CD4-positive, alpha-beta memory T cell (primary cell): ENCODE measurements at places on chromosomes 13 and 19. TPM values are rescaled to one million over a fixed set of nuclear protein-coding genes. Genes with fewer than 3 reads are reported as not detected.

DNA sequence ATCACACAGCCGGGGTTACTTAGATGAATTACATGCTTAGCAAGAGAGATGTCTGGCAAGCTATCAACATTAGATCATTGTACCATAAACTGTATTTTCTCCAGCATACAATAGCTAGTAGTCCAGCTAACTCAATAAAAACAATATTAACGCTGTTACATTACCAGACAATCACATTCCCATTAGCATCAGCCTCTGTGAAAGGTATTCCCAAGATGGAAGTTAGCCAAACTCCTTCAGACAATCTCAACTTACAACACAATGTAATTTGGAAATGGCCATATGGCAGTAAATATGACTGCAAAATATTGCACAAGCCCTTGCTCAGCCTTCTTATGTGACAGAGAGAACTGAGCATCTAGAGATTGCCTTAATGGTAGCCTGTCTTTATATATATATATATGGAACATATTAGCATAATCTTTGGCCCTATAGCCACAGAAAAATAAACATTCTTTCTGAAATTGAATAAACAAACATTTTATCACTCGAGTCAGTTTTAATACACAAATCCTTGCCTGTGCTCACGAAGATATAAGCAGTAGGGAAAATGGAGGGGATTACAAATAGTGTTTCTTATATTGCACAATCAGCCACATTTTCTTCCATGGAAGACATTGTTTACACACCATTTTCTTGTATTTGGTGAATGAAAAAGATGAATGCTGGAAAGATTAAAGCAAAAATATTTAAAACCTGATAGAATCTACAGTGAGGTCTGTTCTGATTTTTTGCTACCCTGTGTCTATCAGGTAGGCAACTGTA is 1060.5 kb downstream of the DIAPH3 start:
- DNase-seq = no peak
- no peak overlapping the region for H3K27ac ChIP-seq
- no peaks in the 10 kb centered on the region for H3K36me3 ChIP-seq
- no peak overlapping the region for H3K4me3 ChIP-seq

DNA sequence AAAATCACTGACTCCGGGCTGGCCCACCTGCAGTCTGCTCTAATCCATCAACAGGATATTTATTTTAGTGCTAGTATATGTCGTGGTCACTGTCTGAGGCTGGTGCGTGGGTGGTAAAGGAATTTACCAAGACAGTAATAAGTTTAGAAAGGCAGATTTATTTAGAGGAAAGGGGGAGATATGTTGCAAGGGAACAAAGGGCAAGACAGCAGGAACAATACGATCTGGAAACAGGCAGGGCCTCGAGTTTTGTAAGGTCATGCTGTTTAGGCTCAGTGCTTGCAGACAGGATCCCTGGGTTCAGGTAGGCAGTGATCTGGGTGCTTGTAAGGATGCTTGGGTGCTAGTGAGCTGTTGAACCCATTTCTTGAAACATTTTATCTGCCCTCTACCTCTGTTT is 748.2 kb upstream of the SLITRK5 start:
- H3K4me1 ChIP-seq = no peaks in the 10 kb centered on the region
- no peak overlapping the region for H3K27ac ChIP-seq
- no peak for DNase-seq
- H3K36me3 ChIP-seq = no peaks in the 10 kb centered on the region
- no peaks in the 10 kb centered on the region for H3K27me3 ChIP-seq
- H3K4me3 ChIP-seq = no peak overlapping the region

DNA sequence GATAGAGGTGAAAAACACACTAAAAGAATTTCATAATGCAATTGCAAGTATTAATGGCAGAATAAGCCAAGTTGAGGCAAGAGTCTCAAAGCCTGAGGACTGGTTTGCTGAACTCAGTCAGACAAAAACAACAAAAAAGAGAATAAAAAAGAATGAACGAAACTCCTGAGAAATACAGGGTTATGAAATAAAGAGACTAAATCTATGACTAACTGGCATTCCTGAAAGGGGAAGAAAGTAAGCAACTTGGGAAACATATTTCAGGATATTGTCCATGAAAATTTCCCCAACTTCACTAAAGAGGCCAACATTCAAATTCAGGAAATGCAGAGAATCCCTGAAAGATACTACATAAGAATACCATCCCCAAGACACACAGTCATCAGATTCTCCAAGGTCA is 47.8 kb downstream of the UBL3 start:
- no peak overlapping the region for H3K4me3 ChIP-seq
- H3K27me3 ChIP-seq = no peaks in the 10 kb centered on the region
- no peak for DNase-seq
- no peaks in the 10 kb centered on the region for H3K36me3 ChIP-seq
- H3K4me1 ChIP-seq = peaks cover 56% of the 10 kb centered on the region

- no peaks in the 10 kb centered on the region for H3K4me1 ChIP-seq
- H3K27ac ChIP-seq = no peak overlapping the region
- no peaks in the 10 kb centered on the region for H3K36me3 ChIP-seq
Measured at GRCh38 chr13:33640832-33641231, 177.1 kb upstream of the RFC3 start.

- peaks cover 31% of the 10 kb centered on the region for H3K4me1 ChIP-seq
- no peaks in the 10 kb centered on the region for H3K27me3 ChIP-seq
- peak within 1 kb of the TSS; percentile 61 for H3K4me3 ChIP-seq
Measured at GRCh38 chr19:14432791-14433553, at the start of gene PKN1. TSS of gene PKN1 (plus strand) at chr19:14433306. CDS start at chr19:14433522, 216 bp downstream.

DNA sequence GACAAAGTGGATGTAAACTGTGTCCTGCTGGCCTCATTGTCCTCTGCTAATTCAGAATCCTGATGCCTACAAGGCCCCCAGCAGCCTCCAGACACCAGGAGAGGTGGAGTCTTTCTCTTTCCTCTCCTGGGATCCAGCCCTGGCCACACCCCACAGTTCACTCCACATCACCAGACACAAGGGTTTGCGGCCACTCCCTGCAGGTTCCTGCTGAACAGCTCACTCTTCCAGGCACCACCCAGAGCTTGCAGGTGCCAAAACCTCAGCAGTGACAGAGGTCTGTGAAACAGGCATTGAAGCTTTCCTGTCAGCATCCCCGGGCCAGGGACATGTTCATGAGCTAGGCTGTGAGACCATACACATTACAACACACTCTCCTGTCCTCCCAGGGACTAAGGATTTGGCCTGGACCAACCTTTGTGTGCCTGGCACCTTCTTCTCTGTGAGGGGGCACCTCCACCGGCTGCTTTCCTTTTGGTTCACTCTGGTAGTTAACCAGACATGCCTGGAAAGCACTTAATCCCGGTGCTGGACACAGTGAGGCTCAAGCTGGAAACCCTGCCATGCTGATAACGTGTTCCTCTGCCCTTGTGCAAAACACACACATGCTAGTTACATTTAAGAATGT is 11.1 kb upstream of the ATP12A start:
- H3K4me1 ChIP-seq = peaks cover 10% of the 10 kb centered on the region
- H3K27ac ChIP-seq = no peak overlapping the region
- H3K36me3 ChIP-seq = no peaks in the 10 kb centered on the region

DNA sequence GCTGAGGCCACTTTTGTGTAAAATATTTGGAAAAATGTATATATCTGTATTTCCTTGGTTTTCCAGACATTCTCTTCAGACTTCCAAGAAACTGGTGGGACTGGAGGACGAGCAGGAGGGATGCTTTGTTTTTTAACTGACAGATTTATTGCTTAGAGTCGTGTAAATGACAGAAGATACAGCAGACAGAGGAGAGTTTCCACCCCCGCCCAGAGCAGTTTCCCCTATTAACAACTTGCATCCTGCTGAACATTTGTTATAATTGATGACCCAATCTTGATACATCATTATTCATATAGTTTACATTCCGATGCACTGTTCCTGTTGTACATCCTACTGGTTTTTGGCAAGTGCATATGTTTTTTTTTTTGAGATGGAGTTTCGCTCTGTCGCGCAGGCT is 7.1 kb upstream of the DOCK6 start:
- no peaks in the 10 kb centered on the region for H3K4me1 ChIP-seq
- no peaks in the 10 kb centered on the region for H3K36me3 ChIP-seq
- DNase-seq = no peak

WDR87 gene
- total RNA-seq = not detected

SYNE4 gene
- total RNA-seq = 4.8 TPM

SIX5 gene
- 1.7 TPM for total RNA-seq

DNA sequence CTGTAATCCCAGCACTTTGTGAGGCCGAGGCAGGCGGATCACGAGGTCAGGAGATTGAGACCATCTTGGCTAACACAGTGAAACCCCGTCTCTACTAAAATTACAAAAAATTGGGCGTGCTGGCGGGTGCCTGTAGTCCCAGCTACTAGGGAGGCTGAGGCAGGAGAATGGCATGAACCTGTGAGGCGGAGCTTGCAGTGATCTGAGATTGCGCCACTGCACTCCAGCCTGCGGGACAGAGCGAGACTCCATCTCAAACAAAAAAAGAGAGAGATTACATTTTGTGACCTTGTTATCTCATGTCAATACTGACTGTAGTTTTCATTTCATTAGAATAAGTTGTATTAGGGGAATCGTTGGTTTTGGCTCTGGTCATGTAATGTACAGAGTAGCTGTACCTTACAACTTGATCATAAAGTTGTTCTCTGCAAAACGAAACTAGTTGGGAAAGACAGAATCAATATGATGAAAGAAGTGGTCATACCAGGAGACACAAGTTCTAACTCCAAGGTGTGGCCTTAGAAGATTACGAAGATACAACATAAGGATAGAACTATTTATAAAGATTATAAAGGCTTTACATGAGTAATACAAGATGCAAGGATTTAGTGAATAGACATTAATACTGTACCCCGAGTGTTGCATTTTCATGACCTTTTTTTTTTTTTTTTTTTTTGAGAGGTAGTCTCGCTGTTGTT is 15.3 kb downstream of the TMEM38A start:
- H3K36me3 ChIP-seq = no peaks in the 10 kb centered on the region
- no peaks in the 10 kb centered on the region for H3K4me1 ChIP-seq
- H3K27ac ChIP-seq = no peak overlapping the region
- no peak for DNase-seq

DNA sequence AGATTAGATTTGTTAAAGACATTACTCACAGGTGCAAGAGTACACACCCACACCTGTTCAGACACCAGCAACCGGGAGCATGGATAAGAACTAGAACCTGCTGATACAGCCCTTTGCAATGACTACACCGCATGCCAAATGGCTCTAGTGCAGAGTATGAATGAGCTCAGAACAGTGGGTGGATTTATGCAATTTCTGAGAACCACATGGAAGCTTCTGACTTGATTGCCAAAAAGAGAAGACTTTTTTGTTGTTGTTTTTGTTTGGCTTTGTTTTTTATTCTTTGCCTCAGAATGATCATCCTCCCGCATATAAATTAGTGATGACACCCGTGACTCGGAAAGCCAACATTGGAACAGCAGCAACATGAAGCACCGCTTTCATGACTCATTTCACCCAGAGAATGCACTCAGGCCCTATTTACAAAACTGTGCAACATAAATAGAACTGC is 77.4 kb upstream of the LRCH1 start:
- H3K36me3 ChIP-seq = no peaks in the 10 kb centered on the region
- H3K4me1 ChIP-seq = no peaks in the 10 kb centered on the region
- no peak overlapping the region for H3K27ac ChIP-seq
- DNase-seq = no peak
- no peak overlapping the region for H3K4me3 ChIP-seq

DNA sequence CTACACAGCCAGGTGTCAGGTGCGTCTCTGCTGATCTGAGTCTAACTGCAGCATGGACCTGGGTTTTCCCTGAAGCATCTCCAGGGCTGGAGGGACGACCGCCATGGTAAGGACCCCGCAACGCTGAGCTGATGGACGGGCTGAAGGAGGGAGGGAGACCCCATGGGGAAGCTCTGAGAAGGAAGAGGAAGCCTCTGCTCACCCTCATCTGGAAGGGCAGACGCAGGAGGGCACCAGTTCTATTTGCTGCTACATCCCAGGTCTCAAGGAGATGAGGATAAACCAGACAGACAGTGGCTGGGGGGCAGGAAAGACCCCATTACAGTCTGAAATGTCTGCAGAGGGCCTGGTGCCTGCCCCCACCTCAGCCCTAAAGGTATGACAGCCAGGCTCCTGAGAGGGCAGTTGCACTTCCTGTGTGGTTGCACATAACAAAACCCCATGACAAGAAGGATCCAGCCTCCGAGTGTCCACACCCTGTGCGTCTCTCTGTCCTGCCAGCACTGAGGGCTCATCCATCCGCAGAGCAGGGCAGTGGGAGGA is at the start of gene LILRA2:
LILRA2 (plus strand) TSS at position 461 of the 543 bp plus-strand sequence. CDS start 89 bp downstream, outside the sequence.
- no peaks in the 10 kb centered on the region for H3K36me3 ChIP-seq
- H3K27me3 ChIP-seq = peaks cover 3% of the 10 kb centered on the region
- H3K27ac ChIP-seq = no peak within 1 kb of the TSS

DNA sequence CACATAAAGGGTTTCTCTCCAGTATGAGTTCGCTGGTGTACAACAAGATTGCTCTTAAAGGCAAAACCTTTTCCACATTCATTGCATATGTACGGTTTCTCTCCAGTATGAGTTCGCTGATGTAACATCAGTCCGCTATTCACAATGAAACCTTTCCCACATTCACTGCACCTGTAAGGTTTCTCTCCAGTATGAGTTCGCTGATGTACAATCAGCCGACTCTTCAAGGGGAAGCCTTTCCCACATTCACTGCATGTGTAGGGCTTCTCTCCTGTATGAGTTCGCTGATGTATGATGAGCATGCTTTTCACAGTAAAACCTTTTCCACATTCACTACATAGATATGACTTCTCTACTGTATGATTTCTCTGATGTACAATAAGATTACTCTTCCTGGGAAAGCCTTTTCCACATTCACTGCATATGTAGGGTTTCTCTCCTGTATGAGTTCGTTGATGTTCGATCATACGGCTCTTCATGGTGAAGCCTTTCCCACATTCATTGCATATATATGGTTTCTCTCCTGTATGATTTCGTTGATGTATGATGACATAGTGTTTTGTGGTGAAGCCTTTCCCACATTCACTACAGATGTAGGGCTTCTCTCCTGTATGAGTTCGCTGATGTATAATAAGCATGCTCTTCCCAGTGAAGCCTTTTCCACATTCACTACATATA is 6.0 kb upstream of the ZNF614 start:
- H3K36me3 ChIP-seq = peaks cover 36% of the 10 kb centered on the region
- peaks cover 1% of the 10 kb centered on the region for H3K4me1 ChIP-seq
- H3K27me3 ChIP-seq = no peaks in the 10 kb centered on the region
- DNase-seq = no peak

DNA sequence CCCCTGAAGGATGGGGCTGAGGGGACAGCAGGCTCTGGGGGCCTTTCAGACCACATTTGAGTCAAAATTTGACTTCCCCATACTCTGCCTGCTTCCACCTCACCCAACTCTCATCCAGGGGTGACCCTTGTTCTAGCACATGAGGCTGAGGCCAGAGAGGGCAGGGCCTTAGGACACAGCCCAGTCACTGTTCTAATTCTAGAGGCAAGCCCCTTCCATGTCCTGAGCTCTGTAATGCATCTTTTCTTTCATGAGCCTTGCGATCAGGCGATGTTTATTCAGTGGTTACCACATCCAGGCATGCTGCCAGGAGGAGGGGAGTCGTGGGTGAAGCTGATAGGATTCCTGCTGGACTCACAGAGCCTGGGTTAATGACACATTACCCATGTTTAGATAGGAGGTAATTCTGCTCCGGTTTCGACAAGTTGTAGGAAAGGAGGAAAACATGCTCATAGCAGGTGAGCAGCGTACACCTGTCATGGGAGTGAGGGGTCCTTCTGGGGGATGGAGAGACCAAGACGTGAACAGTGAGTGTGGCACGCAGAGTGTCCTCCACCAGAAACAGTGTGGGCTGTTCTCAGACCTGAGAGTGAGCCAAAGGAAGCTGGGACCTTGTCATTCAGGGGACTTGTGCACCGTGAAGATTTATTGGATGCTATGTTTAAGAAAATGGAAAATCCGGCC is 9.3 kb downstream of the RPS9 start:
- H3K27ac ChIP-seq = peak overlapping the region; percentile 7
- no peak for DNase-seq
- H3K4me3 ChIP-seq = no peak overlapping the region
- H3K27me3 ChIP-seq = no peaks in the 10 kb centered on the region
- H3K4me1 ChIP-seq = peaks cover 64% of the 10 kb centered on the region

- no peak overlapping the region for H3K4me3 ChIP-seq
- H3K4me1 ChIP-seq = no peaks in the 10 kb centered on the region
- H3K27ac ChIP-seq = no peak overlapping the region
- no peak for DNase-seq
Measured at GRCh38 chr13:27667946-27668345, 46.3 kb downstream of the POLR1D start.
